ENCODE measurements at places on chromosomes 2 and 18. TPM values are rescaled to one million over a fixed set of nuclear protein-coding genes. Genes with fewer than 3 reads are reported as not detected.

Gene IDH1
- 153 TPM for total RNA-seq

Gene ANKRD30B
- not detected for total RNA-seq

Gene GKN2
- total RNA-seq = not detected

Gene LCLAT1
- total RNA-seq = 13.3 TPM

Gene AGXT
- total RNA-seq = not detected

Gene RAB6C
- not detected for total RNA-seq

Gene PLCL1
- total RNA-seq = not detected

Gene ACADL
- total RNA-seq = 0.48 TPM

Gene POTEC
- total RNA-seq = not detected

Gene RAB31
- total RNA-seq = 34.5 TPM

Gene IL1R1
- 4.8 TPM for total RNA-seq

Gene KIF1A
- total RNA-seq = not detected

Gene DNAH6
- total RNA-seq = under 0.01 TPM

Gene REG1A
- not detected for total RNA-seq

Gene CCDC150
- 4.6 TPM for total RNA-seq

Gene C2orf68
- 16.0 TPM for total RNA-seq

Gene ABCG5
- total RNA-seq = not detected

Gene SRBD1
- 9.9 TPM for total RNA-seq

Gene POLR1A
- total RNA-seq = 17.7 TPM

Gene C2orf81
- 0.72 TPM for total RNA-seq

Gene HOXD4
- total RNA-seq = not detected

Gene EVX2
- total RNA-seq = not detected

Gene GAREM1
- 15.1 TPM for total RNA-seq

Gene REG1B
- total RNA-seq = not detected

Gene DNAJC5G
- not detected for total RNA-seq

Gene POTEI
- total RNA-seq = not detected

Gene DSC2
- total RNA-seq = 65.4 TPM

Gene VWA3B
- total RNA-seq = not detected

Gene ALK
- not detected for total RNA-seq

Gene KCNJ3
- total RNA-seq = not detected

Gene SCN3A
- 0.72 TPM for total RNA-seq

Gene NT5DC4
- total RNA-seq = not detected

Gene VWC2L
- total RNA-seq = not detected

Gene MPP4
- total RNA-seq = not detected

Gene COA5
- total RNA-seq = 17.5 TPM

Gene ERCC3
- 33.3 TPM for total RNA-seq

Gene ME2
- total RNA-seq = 48.0 TPM

Gene BOK
- 48.2 TPM for total RNA-seq

Gene ABCG8
- under 0.01 TPM for total RNA-seq

Gene G6PC2
- total RNA-seq = not detected

All from tracheal epithelial cell (primary cell).